ENCODE measurements at places on chromosomes 3 and 15.

GRCh38 chr3:180382638-180383180 lies 219.3 kb upstream of the TTC14 start:
- DNase-seq: no peak

- DNase-seq: no peak
These were observed 74.6 kb downstream of the CNTN3 start for GRCh38 chr3:74539876-74540275.

DNA sequence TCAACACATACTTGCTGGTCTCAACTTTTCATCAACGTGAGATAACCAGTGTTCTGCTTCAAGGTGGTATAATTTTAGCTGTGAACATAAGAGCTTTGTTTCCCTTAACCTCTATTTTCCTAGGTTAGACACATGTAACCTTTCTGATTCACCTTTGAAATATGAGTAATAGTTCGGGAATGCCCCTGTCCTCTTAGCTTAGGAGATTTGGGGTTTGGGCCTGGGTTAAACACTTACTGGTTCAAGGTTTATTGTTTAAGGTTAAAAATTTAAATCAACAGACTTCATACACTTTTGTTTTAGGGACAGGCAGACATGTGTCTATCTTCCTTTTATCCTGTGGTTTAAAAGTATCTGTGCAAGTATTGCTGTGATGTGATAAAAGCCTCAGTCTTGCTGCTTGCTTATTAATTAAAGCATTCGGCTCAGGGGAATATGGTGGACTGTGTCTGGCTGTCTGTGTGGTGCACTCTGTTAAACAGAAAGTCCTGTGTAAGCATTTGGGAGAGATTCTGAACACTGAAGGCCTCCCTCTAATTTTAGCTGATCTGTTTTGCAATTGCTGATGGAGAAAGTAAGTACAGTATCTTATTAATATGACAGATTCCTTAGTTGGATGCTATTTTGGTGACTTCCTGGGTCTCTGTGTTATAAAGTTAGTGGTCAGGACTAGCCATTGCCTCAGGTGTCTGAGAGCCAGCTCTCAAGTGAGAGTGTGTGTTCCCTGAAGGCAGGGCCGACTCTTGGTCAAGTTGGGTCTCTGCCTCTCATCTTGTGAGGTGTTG lies 81.8 kb downstream of the USP13 start:
- DNase-seq: no peak

DNA sequence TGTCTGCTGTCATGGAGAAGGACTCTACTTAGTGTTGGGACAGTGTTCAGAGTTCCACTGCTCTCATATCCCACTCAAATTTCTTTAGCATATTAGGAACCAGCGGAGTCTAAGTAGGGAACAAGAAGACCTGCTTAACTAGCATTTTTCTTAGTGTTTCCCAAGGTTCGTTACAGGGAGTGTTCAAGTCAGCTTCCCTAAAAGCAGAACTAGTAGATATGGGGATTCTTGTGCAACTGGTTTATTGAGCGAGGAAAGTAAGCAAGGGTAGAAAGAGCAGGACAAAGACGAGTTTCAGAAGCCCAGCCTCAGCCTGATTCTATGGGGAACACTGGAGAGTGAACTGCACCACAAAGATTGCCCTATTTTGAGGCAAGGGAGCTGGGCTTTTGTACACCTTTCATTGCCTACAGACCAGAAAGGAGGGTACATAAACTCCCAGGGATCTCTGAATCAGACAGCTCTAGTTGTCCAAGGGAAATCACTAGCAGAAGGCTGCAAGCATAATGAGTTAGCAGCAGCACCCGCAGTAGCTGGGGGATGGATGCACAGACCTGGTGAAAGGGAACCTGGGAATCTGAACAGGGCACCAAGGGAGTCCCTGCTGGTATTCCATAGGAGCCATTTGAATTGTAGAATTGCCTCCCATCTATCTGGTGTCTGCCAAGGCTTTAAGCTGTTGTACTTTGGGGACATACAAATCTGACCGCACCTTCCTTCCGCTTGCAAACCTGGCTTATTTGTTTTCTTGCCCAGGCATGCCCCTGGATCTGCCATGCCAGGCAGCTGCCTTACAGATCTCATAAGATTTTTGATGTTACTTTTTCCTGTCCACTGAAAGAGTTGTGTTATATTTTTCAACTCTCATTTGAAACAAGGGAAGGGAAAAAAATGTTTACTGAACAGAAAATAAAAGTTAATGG lies 15.1 kb downstream of the CMTM7 start:
- no peak for DNase-seq

GRCh38 chr3:169215461-169216352 lies 447.8 kb downstream of the MECOM start:
- no peak for DNase-seq

DNA sequence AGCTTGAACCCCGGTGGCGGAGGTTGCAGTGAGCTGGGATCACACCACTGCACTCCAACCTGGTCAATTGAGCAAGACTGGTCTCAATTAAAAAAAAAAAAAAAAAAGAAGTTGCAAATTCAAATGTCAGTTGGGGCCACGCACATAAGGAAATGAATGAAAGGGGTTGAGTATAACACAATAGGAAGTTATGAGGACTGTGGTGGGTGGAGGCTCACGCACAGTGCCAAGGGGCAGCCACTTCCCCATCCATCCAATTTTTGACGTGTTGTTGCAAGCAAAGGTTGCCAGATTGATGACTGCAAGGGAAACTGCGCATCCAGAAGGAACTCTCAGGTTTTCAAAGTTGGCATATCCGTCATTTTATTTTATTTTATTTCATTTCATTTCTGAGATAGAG lies 532.2 kb downstream of the NTRK3 start:
- DNase-seq: no peak

GRCh38 chr15:73711526-73711925 lies 27.3 kb downstream of the CD276 start:
- DNase-seq: no peak
